ENCODE measurements at places on chromosomes 2 and 18.

GRCh38 chr2:118016911-118017310 lies 3.0 kb upstream of the CCDC93 start:
- no peak for ATAC-seq

- peak; percentile 64 for ATAC-seq
Observed at GRCh38 chr2:48423376-48423775, 106.6 kb upstream of the STON1 start.

- ATAC-seq: no peak
Observed at GRCh38 chr2:218364196-218364595, 7.5 kb downstream of the CATIP start.

GRCh38 chr2:180873219-180873618 lies 107.2 kb upstream of the UBE2E3 start:
- no peak for ATAC-seq

GRCh38 chr2:197360744-197361156 lies 50.2 kb upstream of the ANKRD44 start:
- ATAC-seq: peak; percentile 92

DNA sequence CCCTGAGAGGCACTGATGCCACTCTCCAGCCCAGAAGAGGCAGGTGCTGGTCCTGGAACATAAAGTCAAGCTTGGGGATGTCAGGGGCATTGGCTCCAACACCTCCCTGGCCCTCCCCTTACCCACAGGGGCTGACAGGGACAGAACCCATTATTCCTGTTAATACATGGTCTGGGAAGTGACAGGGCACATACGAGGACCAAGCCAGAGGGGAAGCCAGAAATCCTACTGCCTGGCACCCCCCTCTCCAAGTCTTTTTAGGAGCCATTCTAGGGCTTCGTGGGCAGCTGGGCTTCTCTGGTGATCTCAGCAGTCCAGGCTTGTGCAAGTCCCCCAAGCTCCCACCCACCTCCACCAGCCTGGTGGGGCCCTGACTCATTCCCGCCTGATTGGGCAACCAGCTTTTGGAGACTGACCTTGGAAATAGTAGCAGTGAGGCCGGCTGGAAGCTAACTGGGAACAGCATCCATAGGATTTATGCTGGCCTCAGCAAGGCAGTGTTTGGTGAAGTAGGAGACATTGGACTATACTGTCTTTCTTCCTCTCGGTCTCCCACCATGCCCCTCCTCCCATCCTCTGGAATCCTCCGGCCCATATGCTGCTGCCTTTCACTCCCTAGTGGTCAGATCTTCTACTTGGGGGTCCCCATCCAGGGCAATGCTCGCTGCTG lies 86.4 kb upstream of the HK2 start:
- ATAC-seq: no peak

DNA sequence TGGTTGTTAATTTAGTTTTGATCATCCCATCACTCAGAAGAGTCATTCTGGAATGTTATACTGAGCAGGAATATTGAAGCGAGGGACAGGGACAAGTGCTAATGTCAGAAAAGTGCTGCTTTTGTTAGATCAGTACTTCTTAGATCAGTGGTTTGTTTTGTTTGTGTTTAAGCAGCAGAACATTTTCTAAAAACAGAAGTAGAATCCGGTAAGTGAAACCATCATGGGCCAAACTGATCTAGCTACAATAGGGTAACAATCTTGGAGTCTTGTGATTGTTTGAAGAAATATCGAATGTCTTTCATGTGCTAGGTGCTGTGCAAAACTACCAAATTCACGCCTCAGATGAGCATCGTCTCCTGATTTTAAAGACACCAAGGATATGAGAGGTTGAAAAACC lies 45.1 kb upstream of the SEC11C start:
- no peak for ATAC-seq

GRCh38 chr18:62812242-62812641 lies 96.9 kb downstream of the PHLPP1 start:
- no peak for ATAC-seq

DNA sequence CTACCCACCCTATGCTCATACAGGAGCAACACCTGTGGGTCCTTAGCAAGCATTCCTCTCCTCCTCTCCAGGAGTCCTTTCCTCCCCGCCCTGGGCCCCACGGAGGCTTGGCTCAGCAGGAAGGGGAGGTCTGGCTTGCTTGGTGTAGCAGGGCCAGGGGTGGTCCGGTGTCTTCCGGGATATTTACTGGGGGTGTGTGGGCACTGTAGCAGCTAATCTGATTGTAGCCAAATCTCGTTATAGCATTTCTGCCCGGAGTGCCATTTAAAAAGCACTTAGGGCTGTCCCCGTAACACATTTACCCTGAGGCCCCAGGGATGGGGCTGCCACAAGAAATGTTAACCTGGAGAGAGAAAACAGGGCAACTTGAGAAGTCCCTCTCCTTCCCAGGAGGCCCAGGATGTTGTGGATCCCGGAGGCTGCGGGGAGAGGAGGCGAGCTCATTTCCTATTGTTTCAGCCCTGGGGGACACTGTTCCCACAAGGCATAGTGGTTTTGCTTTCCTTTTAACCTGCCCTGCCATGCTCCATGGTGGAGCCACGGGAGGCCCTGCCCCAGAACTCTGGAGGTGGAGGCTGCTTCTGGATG lies 134.5 kb downstream of the CLIP4 start:
- ATAC-seq: no peak

DNA sequence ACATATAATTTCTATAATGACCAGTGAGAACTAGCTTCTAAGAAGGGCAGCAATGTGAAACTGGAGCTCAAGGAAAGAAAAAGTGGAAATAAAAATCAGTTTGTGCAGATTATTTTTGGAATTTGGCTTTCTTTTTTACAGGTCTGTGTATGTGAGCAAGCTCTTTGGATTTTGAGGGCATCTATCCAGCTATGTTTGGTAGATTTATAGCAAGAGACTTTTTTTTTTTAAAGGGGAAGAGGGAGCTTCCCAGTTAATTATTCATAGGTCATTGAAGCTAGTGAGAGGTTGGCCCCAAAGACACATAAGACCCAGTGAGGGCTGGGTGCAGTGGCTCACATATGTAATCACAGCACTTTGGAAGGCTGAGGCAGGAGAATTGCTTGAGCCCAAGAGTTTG lies 24.0 kb upstream of the COLEC12 start:
- no peak for ATAC-seq

DNA sequence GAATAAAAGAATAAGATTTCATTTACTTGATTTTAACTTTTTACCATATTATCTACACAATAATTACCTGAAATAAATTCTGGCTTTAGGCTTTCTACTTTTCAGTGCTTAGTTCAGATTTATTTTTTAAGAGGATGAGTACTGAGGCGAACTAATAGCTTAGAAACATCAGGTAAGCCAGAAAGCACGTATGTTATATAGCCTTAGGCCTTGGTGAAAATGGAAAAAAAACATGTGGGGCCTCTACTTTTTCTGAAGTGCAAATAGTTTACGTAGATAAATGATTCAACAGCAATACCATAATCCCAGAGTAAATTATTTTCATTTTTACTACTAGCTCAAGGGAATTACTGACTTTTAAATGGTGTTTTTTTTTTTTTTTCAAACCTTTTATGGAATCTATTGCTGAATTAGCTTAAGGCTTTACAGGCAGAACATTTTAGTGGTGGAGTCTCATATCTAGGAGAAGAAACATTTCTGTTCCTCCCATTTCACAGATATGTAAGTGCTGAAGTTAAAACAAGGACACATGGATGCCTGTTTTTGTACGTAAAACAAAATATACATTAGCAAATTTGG lies 6.2 kb downstream of the CPS1 start:
- no peak for ATAC-seq

DNA sequence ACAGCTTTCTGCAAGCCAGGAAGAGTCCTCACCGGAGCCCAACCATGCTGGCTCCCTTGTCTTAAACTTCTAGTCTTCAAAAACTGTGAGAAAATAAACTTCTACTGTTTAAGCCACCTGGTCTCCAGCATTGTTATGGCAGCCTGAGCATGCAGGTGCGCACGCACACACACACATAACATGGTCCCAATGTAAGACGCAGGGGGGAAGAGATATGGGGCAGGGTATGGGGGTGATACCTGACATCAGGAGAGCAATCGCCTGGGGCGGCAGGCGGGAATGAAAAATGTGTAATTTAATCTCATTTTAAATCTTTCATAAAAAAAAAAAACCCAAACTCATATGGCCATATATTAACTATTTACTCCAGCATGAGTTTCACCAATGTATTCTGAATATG lies 18.0 kb downstream of the HJURP start:
- no peak for ATAC-seq

GRCh38 chr2:71600555-71600954 lies 147.2 kb downstream of the DYSF start:
- ATAC-seq: no peak

DNA sequence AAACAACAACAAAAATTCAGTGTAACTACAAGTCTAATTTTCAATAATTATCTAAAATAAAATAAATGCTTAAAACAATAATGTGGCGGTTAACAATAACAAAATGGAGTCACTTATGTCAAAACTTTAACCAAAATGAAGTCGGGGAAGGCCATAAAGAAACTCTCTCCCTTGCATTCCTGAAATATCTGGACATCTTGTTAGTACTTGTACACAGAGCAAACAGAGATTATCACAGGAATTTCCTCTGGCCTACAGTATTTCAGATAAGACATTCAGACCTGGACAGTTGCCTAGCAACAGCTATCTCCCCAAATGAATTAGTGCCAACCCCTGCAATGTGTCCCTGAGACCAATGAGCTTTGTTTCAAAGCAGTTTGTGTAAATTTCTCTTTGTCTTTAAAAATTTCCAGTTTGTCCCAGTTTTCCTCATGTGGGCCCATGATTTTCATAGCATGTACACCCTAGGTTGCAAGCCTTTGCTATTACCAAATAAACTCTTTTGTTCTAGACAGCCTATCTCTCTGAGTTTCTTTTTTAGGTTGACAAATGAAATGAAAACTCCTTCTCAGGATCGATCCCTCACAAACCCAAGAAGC lies 68.6 kb downstream of the EXOC6B start:
- no peak for ATAC-seq

DNA sequence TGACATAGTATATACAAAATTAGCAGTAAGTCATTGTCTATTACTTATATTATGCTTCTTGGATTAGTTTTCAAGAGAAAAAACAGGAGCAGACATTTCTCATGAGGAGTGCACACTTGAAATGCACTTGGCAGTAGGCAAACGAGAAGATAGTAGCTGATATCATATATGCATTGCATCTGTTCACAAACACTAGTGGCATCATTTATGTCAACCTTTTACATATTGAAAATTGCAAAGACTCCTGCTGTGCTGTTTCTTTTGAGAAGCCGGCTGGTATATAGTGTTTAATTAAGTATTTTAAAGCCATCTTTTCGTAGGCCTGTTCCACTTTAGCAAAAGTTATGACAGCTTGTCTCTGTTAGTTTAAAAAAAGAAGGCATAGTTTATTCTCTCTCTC lies 58.4 kb upstream of the SLC8A1 start:
- ATAC-seq: no peak

- ATAC-seq: no peak
Observed at GRCh38 chr18:12631831-12632477, 26.0 kb downstream of the SPIRE1 start.

- no peak for ATAC-seq
Observed at GRCh38 chr2:234969306-234970098, 17.7 kb downstream of the SH3BP4 start.

- no peak for ATAC-seq
Observed at GRCh38 chr2:5319493-5319892, 372.7 kb upstream of the SOX11 start.

DNA sequence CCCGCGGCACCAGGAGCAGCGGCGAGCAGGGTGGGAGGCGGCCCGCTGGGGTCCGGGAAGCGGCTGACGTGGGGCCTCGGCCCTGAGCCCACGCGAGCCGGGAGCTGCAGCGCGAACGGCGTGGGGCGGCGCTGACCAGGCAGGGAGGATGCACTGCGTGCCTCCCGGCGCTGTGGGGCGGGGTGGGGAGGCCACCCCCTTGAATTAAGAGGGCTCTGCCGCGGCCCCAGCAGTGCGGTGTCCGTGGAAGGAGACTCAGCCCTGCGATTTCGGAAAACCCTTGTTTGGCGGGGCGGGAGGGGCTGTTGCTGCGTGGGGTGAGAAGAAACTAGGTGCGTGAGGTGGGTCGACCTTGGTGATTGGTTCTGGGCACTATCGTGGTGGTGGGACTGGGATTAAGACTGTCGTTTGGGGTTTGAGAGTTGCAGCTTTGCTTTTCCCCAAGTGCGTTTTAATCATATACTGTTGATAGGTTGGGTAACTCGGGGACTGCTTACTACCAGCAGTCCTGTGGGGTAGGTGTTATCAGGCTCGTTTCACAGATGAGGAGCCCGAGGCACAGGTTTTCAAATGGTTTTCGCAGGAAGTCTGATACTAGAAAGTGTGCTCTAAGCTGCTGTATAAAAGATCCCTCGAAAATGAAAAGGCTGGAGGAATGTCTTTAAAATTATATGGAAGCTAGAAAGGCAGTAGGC lies 722 bp downstream of the ACSL3 start:
- ATAC-seq: peak; percentile 22

GRCh38 chr2:217440000-217440399 lies 562.8 kb downstream of the TNS1 start:
- no peak for ATAC-seq

DNA sequence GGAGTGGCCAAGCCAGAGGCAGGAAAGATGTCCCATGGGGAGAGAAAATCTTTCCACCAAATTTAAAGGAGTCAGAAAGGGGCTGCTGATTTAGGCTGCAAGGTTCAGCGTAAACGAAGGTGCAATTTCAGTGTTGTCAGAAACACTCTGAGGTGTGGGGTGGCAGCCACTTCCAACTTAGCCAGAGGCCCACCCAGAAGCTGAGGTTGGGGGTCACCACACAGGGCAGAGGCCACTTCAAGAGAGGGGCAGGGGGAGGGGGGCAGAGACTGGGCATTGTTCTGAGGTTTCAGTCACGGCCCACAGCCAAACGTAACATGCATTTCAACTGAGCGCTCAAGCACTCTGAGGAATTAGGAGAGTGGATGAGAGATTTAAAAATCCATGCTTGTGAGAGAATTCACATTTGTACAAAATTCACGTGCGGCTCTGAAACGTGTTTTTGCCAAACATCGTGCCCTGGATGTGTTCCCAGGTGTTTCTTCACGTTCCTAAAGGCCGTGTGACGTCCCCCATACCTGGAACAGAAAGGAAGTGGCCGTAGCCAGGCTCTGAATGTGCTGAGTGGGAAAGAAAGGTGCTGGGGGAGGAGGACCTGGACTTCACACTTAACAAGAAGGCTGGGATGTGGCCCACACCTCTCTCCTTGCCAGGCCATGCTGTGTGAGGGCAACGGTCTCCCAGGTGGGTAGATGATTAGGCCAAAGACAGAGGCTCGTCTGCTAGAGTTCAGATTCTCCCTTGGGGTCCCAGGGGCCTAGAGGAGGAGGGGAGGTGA lies 19.5 kb upstream of the BOK start:
- ATAC-seq: no peak

GRCh38 chr2:55869637-55870325 lies 53.8 kb downstream of the EFEMP1 start:
- ATAC-seq: no peak

GRCh38 chr18:67456711-67457110 lies 59.8 kb downstream of the DSEL start:
- ATAC-seq: no peak

DNA sequence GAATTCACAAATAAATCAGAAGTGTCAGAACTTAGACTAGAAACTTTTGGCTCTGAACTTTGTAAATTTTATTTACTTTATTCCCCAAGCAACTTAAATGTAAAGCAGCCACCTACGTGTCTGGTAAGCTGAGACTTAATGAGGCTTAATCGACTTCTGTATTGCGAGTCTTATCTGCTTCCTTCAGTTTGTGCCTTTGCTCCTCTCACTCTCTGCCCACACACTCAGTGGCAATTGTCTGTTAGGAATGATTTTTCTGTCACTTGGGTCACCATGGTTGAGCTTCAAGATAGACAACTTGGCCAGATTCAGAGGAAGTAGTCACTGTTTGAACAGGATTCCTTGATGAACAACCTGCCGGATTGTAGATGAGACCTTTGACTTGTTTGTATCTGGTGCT lies 691.4 kb upstream of the FSHR start:
- no peak for ATAC-seq

GRCh38 chr18:50199921-50200320 lies 5.0 kb upstream of the MYO5B start:
- ATAC-seq: no peak
